ENCODE measurements at places on chromosomes 3 and 15.

GRCh38 chr3:71498543-71498942 is 85.0 kb downstream of the FOXP1 start:
- DNase-seq: no peak

GRCh38 chr15:85972805-85973540 is 106.7 kb upstream of the AGBL1 start:
- DNase-seq: no peak

DNA sequence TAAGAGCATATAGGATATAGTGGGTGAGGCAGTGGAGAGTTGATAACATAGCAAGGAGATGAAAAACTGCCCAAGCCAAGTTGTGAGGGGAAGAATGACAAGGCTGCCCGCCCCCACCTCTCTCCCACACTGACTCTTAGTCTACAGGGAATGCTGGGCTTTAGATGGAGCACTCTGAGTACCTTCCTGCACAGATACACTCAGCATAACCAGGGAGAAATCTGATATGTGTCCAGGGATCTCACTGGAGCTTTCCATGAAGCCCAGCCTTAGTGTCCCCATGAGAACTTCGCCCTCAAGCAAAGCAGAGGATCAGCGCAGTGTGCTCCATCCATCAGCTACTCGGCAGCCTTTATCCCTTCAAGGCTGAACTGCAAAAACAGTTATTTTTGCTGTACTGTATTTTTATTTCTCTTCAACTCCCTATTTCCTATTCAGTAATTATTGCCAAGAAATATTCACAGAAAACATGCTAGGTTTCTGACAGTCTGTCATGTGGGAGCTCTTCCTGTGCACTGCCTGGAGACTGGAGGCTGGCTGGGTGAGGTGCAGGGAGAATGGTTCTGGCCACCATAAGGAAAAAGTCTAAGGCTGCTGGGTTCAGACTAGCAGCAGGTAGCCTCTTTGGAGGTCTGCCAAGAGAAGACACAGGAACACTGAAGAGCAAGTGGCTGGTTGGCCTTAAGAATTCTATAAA is 475.2 kb upstream of the PPP2R3A start:
- no peak for DNase-seq

GRCh38 chr3:10547841-10548783 is 42.7 kb upstream of the ATP2B2 start:
- no peak for DNase-seq

- no peak for DNase-seq
Observed at GRCh38 chr3:65742914-65743313, 295.8 kb downstream of the MAGI1 start.

DNA sequence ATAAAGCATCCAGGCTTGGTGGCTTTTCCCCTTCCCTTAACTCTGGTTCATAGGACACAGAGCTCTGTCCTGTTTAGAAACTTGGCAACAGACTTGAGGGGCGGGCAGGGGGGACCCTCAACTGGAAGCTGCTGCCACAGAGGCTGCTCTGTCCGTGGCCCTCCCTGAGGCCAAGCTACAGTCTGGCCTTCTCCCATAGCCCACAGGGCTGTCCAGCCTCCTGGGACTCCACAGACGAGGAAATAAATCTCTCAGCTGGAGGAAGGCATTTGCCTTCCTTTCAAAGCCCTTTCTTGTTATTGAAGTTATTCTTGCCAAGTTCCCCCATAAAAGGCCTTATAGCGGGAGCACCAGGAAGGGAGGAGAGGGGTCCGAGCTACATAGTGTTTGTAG is 248.8 kb upstream of the TPM1 start:
- no peak for DNase-seq

GRCh38 chr3:150232992-150233451 is 175.1 kb upstream of the TSC22D2 start:
- DNase-seq: no peak

DNA sequence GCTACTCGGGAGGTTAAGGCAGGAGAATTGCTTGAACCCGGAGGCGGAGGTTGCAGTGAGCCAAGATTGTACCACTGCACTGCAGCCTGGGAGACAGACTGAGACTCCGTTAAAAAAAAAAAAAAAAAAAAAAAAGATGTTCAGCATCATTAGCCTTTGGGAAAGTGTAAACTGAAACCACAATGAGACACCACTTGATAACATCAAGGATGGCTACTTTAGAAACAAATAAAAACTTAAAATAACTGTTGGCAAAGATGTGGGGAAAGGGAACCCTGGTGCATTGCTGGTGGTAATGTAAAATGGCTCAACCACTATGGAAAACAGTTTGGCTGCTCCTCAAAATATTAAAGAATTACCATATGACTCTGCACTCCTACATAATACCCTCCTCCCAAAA is 1.9 kb downstream of the LEO1 start:
- no peak for DNase-seq

GRCh38 chr3:82130046-82130445 is 368.6 kb upstream of the GBE1 start:
- no peak for DNase-seq

DNA sequence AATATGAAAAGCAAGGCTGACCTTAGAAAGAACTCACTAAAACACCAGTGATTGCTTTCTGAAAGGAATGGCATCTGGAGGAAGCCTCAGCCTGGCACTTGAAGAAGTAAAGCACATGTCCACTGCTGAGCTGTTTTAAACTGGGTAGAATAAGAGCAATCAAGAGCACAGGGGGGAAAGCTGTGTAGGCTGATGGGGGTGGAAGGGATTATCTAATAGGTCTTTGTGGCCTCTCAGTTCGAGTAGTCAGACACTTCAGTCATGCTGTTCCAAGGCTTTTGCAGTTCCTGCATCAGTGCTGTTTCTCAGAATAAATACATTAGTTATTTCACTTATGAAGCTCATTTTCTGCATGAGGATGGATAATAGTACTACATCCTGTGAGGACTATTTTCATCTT is 22.6 kb downstream of the CCDC191 start:
- no peak for DNase-seq

DNA sequence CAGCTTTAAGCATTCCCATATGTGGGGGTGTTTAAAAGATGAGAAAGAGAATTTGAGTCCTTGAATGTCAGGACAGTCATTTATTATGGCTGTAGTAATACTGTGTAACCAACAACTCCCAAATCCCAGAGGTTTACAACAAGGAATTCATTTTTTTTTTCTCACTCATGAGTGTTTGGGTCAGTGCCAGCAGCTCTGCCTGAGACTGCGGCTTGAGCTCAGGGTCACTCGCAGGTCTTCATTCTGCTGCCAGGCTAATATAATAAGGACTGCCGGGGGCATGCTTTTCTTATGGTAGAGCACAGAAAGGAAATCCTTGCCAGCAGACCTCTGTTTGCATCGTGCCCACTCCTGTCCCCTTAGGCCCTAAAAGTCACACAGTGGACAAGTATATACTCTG is 277.9 kb upstream of the LMCD1 start:
- DNase-seq: no peak

GRCh38 chr3:152255290-152255689 is 13.4 kb upstream of the MBNL1 start:
- no peak for DNase-seq

- DNase-seq: no peak
Observed at GRCh38 chr15:70852501-70853317, 1.2 kb downstream of the LARP6 start.

DNA sequence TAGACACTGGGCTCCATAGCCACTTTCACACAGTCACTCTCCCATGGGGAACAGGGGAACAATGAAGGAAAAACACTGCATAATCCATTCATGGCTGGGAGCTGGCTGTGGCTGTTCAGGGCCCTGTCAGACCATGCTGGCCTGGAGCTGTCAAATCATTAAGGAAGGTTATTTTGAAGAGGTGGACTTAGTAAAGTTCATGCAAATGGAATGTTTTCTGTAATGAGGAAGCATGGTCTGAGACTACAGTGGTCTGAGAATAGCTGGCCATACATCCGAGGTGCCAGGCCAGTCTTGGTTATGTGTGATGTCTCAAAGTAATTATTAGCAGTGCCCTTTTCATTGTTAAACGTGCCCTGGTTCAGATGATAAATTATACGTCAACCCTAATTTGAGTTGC is 117.1 kb upstream of the MRPS22 start:
- no peak for DNase-seq

DNA sequence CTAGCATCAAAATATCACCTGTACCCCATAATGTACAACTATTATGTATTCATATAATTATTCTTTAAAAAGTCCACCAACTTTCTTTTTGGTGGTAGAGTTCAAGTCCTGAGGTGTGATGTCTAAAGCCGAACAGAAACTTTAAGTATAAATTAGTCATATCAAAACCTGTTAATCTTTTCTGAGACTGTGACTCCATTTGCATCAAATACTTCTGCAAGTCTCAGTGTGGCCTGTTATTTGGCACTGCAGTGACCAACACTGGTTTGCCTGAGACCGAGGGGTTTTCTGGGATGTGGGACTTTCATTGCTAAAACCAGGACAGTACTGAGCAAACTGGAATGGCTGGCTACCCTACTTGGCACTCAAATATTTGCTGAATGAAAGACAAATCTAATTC is 7.3 kb downstream of the NGLY1 start:
- DNase-seq: no peak

DNA sequence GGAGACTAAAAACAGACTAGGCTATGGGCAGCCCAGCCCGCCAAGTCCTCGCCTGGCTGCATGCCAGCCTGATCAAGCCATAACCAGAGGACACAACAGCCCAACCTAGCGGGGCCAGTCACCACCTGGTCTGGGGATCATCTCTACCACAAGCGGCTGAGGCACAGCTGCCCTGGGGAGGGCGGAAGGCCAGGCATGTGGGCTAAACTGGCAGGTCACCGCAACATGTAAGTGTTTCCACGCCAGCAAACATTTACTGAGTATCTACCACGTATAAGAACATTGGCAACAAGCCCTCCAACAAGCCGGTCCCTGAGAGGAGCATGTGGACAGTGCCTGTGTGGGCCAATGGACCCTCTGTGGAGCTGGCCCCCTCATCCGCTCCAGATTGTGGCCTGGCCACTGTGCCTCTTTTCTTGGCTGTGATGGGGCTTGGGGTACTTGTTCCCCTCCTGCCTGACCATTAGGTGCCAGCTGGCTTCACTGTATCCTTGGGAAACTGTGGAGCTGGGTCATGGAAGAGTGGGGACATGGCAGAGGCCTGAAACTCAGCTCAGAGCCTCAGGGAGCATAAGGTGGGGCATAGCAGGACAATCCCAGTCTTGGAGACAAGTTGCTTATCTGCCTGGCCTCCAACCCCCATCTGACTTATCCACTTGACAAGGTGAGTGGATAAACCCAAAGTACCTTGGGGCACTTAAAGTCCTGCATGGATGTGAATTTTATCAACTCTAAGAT is 9.0 kb downstream of the UBXN7 start:
- no peak for DNase-seq

GRCh38 chr3:61926923-61927322 is 365.6 kb downstream of the PTPRG start:
- DNase-seq: no peak

DNA sequence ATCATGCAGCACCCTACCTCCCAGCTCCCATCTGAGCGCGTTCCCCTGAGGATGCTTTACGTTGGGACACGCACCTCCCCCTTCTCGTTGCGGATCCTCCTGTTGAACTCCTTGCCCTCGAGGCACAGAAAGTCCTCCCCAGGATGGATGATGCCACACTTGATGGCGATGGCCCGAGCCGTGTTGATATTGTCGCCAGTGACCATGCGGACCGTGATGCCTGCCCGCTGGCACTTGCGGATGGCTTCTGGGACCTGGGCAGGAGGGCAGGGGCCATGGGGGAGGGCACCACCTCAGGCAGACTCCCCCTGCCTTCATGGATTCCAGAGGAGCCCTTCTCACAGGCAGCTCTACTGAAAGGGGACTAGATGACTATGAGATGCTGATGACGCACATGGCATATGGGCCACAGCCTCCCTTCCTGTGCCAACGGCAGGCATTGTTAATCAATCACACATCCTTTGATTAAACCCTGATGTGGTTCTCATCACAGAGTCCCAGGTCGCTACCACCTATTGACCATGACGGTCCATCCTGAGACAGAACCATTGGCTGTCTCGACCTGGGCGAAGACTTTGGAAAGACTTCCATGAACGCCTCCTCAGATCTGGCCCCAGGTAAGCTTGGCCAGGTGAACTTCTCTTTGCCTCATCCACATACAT is 29.5 kb upstream of the SEC13 start:
- no peak for DNase-seq

- DNase-seq: no peak
Observed at GRCh38 chr3:11282250-11283138, 10.3 kb downstream of the ATG7 start.

GRCh38 chr3:19489936-19490335 is 341.6 kb downstream of the KCNH8 start:
- DNase-seq: no peak

DNA sequence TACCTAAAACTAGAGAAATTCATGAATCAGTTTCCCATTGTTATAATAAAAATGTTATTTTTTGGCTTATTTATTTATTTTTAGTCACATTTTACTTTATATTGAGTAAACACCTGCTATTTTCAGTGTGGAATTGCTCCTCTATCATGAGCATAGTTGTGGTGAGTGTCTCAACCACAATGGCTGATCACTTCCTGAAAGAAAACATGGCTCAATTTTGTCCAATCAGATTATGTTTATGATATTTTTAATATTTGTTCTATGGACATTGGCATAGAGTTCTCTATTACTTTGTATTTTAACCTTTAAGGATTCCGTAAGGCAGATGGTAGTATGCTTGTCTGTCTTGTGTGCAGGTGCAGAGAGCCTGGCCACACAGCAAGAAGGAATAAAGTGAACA is 16.2 kb upstream of the GRM7 start:
- DNase-seq: no peak

GRCh38 chr3:52925405-52926313 is 28.3 kb upstream of the STIMATE start:
- DNase-seq: no peak

GRCh38 chr3:48738144-48738536 is 21.1 kb upstream of the IP6K2 start:
- DNase-seq: no peak

GRCh38 chr3:189985948-189986347 is 134.7 kb downstream of the P3H2 start:
- DNase-seq: no peak

DNA sequence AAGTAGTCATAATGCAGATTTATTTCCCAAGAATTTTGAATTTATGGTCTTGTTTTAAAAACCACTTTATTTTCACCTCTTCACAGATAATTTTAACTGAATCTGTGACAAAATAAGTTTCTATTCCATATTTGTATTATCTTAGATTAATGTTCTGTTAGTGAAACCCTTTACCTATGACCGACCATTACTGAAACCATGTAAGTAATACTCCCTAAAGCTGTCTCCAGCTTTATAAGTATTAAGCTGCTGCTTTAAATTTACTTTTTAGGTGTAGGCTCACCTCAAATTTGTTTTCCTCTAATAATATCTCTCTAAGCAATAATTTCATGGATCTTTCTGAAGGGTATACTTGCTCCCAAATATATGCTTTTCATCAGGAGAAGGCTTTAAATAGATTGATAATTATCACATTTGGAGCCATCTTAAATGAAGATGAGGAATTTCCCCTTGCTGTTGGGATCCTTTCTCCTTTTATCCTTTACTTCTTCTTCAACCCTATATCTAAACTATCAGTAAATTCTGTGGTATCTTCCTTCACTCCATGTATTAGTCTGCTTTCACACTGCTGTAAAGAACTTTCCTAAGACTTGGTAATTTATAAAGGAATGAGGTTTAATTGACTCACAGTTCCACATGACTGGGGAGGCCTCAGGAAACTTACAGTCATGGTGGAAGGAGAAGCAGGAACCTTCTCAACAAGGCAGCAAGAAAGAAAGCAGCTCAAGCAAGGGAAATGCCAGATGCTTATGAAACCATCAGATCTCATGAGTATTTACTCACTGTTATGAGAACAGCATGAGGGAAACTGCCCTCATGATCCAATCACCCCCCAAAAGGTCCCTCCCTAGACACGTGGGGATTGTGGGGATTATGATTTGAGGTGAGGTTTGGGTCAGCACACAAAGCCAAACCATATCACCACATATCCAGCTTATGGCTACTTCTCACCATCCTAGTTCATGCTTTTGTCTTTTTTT is 92.3 kb upstream of the P2RY1 start:
- no peak for DNase-seq
